ENCODE measurements at places on chromosomes 11 and 22.

DNA sequence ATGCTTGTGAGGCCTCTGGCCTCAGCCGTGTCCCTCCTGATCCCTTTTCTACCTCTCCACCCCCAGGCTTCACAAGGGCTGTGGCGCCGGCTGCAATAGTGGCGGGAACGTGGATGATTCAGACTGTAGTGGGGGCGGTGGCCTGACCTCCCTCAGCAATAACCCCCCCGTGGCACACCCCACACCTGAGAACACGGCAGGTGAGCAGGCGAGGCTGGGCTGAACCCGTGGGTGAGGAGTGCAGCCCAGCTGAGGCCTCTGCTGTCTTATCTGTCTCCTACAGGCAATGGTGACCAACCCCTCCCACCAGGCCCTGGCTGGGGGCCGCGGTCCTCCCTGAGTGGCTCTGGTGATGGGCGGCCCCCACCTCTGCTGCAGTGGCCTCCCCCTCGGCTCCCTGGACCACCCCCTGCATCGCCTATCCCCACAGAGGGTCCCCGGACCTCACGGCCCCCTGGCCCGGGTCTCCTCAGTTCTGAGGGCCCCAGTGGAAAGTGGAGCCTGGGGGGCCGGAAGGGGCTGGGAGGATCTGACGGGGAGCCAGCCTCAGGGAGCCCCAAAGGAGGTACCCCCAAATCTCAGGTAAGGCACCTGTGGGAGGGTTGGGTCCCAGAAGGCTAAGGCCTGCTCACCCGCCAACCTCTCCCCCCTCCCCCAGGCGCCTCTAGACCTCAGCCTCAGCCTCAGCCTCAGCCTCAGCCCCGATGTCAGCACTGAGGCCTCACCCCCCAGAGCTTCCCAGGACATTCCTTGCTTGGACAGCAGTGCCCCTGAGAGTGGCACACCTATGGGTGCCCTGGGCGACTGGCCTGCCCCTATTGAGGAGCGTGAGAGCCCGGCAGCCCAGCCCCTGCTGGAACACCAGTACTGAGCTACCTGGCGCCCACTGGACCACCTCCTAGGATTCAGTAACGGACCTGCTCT lies 1.5 kb upstream of the SIPA1 start:
- DNase-seq: no peak

DNA sequence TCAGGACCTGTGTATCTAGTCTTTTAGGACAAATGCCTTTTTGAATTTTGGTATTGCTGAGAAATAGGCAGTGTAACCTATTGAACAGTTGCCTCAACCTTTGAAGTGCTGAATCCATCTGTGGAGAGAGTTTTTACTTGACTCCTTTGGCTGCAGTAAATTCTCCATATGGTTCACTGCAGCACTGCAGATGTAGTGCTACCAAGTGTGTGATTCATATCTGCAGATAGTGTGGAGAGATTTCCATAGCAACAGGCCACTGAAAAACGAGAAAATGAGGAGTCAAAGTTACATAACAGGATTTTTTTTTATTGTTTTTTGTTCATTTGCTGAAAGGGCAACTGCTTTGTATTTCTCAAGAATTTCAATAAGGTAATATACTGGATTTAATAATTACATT lies 356.1 kb downstream of the RAB38 start:
- no peak for DNase-seq

DNA sequence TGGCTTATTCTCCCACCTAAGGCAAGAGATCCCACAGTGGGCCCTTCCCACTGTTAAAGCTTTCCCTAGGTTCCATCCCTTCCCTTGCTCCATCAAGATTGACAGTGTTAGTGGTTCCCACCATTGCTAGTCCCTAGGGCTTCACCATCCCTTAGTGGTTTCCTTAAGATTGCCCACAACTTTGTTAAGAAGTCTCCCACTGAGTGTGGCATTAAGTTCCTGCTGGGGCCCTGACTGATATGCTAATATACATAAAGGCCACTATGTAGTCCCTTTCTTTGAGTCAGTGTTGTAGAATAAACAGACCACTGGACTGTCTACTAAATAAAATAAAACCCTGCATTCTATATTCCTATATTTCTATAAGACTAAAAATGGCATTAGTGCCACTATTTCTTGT lies 176.1 kb downstream of the GUCY1A2 start:
- DNase-seq: no peak

DNA sequence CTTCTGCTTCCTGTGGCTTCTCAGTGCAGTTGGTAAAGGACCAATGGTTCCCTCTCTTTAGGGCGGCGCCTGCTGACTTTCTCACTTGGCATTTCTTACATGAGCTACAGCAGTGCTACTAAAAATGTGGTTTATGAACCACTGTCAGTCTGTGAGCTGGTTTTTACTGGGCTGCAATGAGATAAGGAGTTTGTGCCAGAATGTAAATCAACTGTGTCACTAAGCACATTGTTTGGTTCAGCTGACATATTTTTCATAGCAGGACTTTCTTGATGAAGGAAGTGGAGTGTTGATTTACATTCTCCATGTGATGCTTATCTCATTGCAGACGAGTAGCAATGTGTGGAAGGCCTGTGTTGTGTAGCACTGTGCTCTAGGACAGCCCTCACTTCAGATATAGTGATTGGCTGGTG lies 463.3 kb downstream of the SOX6 start:
- peak; percentile 8 for DNase-seq

- no peak for DNase-seq
Observed at GRCh38 chr11:34013898-34014571, 37.5 kb upstream of the CAPRIN1 start.

- DNase-seq: no peak
Observed at GRCh38 chr11:74468936-74469335, 1.6 kb upstream of the KCNE3 start.

DNA sequence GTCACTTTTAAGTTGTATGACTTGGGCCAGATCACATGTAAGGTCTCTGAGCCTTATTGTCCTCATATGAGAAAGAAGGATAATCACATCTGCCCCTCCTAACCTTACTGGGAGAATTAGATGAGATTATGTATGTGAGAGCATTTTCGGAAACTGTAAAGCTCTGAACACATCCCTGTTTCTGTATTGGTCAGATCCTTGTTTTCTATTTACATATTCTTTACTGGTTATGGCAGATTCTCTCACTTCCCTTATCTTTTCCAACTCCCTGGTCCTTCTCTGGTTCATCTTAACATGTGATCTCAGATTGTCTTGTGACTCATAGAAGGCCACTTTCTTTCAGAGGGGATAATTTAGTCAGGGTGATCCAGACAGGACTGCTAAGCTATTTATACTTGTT lies 41.8 kb downstream of the CCDC81 start:
- DNase-seq: no peak

GRCh38 chr22:20243176-20243536 lies 25.0 kb downstream of the RTN4R start:
- DNase-seq: no peak

DNA sequence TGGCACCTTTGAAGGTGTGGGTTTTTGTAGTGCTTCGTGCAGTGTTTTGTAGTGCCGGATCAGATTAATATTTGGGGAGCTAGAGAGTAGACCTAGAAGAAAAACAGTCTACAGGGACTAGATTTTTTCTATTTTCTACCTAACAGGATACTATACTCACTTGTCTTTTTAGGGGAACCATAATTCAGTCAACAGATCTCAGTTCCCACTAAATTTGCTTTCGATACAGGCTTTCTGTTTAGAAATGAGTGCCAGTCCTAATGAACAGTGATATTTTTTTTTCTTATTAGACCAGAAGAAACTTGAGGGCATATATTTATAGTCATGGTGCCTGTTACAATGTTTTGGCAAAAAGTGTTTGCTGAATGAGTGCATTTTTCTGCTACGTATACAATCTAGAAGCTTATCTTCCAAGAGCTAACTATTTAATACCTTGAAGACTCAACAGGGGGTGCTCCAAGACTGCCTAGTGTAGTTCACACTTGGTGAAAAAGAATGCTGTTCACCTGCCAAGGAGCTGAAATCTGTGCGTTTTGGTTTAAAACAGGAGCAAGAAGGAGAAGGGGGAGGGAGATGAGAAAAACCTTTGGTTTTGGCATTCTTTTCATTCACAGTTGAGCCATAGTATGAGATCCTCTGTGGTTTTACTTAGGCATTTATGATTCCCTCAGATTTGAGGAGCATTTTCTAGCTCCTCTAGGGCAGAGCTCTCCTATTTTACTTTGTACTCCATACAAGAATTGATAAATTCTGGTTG lies 44.9 kb upstream of the VSTM5 start:
- peak; percentile 58 for DNase-seq

GRCh38 chr11:1912289-1912878 lies 7.1 kb upstream of the TNNT3 start:
- no peak for DNase-seq

- no peak for DNase-seq
Observed at GRCh38 chr11:73176874-73177155, 34.7 kb upstream of the FCHSD2 start.

- DNase-seq: peak; percentile 81
Observed at GRCh38 chr22:49632199-49633009, 195.3 kb downstream of the BRD1 start.

GRCh38 chr11:1561955-1562354 lies 10.1 kb downstream of the DUSP8 start:
- DNase-seq: no peak

GRCh38 chr22:45863981-45864751 lies 112.8 kb downstream of the WNT7B start:
- DNase-seq: peak; percentile 76

- no peak for DNase-seq
Observed at GRCh38 chr11:2575591-2576051, 124.2 kb downstream of the KCNQ1OT1 start.

GRCh38 chr11:120054753-120055045 lies 83.2 kb downstream of the TRIM29 start:
- no peak for DNase-seq

GRCh38 chr11:125468025-125468424 lies 28.0 kb downstream of the FEZ1 start:
- no peak for DNase-seq

DNA sequence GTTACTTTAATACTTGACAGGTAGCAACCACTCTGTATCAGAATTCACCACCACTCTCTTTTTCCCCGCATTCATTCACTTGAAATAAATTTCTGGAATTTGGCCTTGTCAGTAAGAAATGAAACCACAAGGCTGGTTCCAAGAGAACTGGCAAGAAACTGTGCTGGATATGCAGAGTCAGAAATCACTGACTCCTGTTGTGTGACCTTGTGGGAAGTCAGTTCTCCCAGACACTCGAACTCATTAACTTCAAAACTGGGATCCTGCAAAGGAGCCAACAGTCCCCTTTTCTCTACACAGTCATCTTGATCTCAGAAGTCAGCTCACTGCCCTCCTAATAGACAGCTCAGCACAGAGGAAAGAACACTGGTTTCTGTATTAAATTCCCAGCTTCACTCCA lies 142.7 kb downstream of the LRRC4C start:
- no peak for DNase-seq

GRCh38 chr22:19526076-19526701 lies 2.0 kb upstream of the CLDN5 start:
- no peak for DNase-seq

DNA sequence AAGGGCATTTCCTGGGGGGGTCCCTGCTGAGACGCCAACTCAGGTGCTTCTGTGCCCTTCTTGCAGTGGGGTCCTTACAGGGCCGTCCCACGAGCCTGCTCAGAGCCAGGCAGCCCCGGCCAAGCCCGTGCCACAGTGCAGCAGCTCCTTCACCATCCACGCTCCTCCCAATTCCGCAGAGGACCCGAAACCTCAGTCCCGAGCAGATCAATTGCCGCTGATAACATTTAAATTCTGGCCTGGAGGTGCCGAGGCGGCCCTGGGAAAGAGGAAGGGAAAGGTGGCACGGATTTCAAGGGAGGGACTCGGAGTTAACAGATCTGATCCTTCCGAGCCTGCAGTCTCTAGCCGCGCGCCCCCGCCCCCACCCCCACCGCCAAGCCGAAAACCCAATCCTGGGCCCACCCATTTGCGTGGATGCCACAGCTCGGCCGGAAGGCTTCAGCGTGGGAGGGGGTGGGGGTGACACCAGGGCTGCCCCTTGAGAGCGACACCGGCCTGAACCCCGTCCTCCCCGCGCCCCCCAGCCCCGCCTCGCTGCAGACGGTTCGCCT lies 32.3 kb upstream of the JAM3 start:
- no peak for DNase-seq

- DNase-seq: no peak
Observed at GRCh38 chr11:96620464-96621044, 230.7 kb downstream of the JRKL start.

DNA sequence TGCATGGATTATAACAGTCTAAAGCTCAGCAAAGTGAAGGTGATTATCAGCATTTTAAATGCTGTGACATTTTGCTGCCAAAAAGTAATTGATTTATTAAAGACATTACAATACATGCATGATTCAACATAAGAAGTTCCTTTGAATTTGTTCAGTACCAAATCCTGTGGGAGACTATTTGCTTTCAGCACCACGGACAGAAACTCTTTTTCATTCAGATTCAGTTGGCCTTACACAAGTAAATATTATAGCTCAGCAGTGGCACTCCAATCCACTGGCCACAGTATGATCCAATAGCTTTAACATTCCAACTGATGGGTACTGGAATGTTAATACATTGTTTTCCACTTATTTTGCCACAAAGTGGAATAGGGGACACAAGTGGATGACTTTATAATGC lies 806.7 kb downstream of the NTM start:
- no peak for DNase-seq

GRCh38 chr11:126423154-126423553 lies 67.7 kb downstream of the ST3GAL4 start:
- DNase-seq: no peak

- DNase-seq: no peak
Observed at GRCh38 chr11:90252053-90252452, 29.2 kb upstream of the CHORDC1 start.

DNA sequence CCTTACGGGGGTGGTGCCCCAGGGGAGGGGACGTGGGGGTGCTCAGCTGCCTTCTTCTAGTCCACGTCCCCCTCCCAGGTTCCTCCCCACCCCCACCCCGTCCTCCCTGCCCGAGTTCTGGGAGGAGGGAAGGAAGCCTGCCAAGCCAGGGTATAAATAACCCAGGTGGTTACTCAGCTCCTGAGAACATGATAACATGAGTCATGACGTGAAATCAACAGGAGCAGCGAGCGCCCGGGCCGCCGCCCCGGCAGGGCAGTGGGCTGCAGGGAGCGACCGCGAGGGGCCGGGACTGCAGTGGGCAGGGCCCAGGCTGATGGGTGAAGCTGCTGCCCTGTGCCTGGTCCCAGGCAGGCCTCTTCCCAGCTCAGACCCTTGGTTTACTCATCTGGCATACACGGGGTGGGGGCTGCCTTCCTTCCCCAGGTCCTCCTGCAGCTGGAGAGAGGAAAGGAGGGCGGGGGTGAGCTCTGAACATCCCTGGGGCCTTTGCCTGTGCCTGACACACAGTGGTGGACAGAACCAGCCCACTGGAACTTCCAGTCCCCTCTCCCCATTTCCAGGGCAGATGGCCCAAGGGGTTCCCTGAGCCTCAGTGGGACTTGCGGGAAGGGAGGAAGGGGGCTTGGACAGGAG lies 8.8 kb upstream of the PDGFB start:
- peak; percentile 51 for DNase-seq
